HS-5 (cell line): ENCODE measurements at places on chromosomes 5 and 9.

GRCh38 chr5:104952876-104953275, 1390.3 kb upstream of the NUDT12 start:
- no peak for DNase-seq

DNA sequence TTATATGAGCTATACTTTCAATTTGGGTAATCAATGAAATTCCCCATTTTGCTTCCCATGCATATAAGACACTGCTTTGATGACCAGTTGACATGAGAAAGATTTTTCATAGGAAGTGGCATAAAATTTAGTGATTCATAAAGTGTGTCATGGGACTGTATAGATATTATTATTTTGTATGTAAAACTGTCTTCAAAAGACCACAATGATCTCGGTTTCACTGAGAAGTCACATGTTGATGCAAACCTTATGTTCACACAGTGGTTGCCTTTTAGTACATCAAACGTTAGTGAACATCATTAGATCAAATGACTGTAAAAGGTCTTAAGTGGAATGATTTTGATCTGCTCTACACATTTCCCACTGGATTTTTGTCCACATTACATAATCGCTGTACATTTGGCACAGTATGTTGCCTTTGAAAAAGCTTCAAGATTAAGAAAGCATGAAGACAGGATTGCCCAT, 349.2 kb upstream of the MEF2C start:
- no peak for DNase-seq

GRCh38 chr5:71658916-71659662, 60.0 kb upstream of the CARTPT start:
- DNase-seq, result no peak

GRCh38 chr5:138541511-138542179, 1.4 kb downstream of the ETF1 start:
- no peak for DNase-seq

DNA sequence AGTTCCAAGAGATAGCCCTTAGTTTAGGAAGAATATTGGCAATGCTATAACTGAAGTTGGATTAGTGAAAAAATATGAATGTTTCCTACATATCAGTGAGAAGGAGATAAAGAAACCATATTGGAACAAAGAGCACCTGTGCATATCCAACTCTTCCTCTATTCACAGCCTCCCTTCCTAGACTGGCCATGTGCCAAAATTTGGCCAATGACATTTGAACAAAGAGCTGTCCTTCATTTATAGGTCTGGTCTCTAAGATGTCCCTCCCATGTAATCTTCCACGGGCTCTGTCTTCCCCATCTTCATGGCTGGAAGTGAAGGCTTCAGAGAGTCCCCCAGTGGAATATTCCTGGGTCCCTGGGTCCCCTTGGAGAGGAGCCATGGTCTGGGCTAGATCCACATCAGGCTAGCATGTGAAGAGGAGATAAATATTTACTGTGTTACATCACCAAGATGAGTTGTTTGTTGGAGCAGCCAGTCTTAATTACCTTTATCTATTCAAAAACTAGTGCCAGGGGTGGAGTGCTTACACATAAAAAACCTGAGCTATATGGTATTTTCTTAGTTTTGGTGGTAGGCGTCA, 190.0 kb upstream of the S1PR3 start:
- DNase-seq, result no peak

DNA sequence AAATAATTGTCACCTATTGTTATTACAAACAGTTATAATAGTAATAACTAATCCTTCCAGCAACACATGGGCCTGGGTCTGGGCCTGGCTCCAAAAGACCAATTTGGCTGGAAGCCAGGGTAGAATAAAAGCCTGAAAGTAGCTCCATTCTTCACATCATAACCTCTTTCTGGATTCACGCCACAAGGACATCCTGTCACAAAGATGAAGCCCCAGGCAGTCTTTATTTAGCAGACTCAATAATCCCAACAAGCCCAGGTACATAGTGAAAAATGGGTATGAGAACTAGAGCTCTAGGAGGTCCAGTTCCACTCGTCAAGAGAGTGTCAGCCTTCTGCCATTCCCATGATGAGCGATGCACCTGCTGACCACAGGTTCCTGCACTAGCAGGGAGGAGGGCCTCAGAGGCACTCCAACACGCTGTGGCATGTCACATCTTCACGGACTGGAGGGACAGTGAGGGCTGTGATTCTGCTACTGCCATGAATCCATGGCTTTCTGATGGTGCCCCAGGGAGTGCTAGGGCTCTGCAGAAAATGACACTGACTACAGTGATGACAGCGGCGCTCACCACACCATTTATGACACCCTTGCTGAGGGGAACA, 124.9 kb downstream of the SPOCK1 start:
- DNase-seq, result no peak

DNA sequence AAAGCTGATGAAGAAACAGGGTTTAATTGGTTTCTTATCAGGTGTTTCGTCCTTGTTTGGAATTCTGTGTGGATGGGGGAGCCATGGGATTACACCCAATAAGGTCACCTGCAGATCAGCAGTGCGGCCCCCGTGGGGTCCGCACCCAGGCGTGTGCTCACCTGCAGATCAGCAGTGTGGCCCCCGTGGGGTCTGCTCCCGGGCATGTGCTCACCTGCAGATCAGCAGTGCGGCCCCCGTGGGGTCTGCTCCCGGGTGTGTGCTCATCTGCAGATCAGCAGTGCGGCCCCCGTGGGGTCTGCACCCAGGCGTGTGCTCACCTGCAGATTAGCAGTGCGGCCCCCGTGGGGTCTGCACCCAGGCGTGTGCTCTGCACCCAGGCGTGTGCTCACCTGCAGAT, 41.7 kb upstream of the CEP72 start:
- DNase-seq, result no peak

DNA sequence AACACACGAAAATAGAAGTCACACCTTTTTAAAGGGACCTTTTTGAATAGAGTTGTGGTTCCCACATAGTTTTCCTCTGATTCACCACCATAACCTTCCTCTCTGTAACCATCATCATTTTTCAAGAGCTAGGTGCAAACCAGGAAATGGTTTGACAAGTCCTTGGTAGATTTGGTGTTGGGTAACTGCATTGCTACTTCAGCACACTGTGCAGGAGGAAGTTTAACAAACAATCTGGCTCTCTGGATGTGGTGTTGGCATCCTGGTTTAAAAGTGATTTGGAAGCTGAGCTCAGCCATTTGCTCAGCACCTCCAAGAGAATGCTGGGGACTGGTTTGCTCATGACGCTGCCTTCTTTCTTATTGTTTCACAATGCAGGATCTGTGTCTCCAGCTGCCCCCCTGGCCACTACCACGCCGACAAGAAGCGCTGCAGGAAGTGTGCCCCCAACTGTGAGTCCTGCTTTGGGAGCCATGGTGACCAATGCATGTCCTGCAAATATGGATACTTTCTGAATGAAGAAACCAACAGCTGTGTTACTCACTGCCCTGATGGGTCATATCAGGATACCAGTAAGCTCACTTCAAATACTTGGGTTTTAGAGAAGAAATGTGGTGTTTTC, 213.1 kb downstream of the RFK start:
- DNase-seq, result peak; percentile 23

GRCh38 chr5:26003966-26004365, 1034.4 kb downstream of the CDH9 start:
- DNase-seq, result peak; percentile 58

DNA sequence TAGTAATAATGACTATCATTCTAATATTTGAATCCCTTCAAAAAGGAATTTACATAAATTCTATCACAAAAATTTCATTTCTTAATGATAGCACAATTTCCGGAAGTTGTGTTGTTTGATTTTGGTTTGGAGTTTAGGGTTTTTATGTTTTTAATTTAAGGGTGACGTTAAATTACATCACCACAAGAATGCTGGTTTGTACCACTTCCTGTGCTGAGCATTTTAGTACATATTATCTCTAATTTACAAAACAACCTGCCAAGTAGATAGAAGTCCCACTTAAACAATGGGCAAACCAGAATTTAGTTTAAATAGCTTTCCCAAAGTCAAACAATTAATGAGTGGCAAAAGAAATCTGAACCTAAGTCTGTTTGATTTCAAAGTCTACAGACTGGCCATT, 63.4 kb downstream of the DENND1A start:
- no peak for DNase-seq

GRCh38 chr5:102290004-102290403, 6.1 kb downstream of the SLCO4C1 start:
- no peak for DNase-seq

DNA sequence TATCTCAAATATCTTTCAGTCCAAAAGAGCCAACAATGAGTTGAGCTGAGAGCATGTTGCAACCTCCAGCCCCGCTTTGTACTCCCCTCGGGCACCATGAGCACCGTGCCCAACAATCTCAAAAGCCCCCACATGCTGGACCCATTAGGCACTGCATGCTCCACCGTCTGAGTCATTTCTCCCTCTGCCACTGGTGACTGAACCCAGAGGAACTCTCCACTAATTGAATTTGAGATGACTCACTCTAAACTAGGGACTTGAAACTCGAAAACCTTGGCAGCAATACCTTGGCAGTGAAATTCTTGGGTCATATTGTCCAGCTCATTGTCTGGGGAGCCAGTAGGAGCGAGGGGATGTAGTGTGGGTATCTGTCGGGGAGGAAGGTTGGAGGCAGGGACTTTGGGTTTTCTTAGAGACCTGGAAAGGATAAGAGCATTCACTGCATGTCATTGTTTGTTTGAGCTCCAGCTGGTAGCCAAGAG, 49.9 kb upstream of the SLIT3 start:
- DNase-seq, result peak; percentile 99

GRCh38 chr5:41524174-41524573, 13.8 kb upstream of the PLCXD3 start:
- DNase-seq, result no peak

- DNase-seq, result no peak
Observed at GRCh38 chr5:128466554-128466953, 71.5 kb downstream of the FBN2 start.

- no peak for DNase-seq
Observed at GRCh38 chr5:127243011-127243410, 47.6 kb upstream of the MEGF10 start.

- DNase-seq, result no peak
Observed at GRCh38 chr5:106959387-106959786, 711.4 kb downstream of the EFNA5 start.

- DNase-seq, result no peak
Observed at GRCh38 chr9:90903766-90904424, 102.3 kb downstream of the SYK start.

DNA sequence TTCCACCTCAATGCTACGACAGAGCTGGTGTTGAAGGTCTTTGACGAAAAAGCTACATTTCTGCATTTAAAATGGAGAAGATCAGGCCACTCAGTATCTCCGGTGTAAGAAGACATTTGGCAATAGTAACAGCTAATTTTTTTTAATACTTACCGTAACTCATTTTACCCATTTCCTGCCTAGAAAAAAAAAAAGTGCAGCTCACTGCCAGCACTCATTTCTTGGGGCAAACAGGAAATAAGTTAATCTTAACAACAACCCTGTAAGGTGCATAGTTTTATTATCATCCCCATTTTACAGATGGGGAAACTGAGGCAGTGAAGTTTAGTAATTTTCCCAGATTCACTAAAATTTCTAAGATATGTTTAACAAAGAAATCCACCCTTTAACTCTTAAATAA, 27.4 kb upstream of the KCNMB1 start:
- DNase-seq, result no peak

GRCh38 chr9:137688725-137689124, 69.9 kb downstream of the EHMT1 start:
- no peak for DNase-seq

DNA sequence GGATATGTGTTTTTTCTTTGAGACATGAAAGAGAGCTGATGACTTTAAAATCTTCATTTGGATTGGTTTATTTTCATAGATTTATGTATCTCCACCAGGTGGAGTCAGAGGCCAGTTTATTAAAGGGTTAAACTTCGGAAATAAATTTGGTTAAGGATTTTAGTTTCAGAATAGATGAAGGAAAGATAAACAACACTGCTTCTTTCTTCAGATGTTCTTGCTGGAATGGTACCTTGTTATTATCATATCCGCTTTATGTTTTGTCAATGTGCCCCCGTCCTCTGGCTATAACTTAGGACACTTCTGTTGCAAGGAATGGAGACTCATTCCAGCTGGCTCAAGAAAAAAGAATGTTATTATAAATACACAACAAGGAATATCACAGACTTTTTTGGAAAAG, 81.2 kb downstream of the ALDH1A1 start:
- peak; percentile 26 for DNase-seq

- no peak for DNase-seq
Observed at GRCh38 chr5:181043285-181044092, 3.4 kb downstream of the BTNL9 start.

GRCh38 chr9:23309800-23310199, 516.2 kb downstream of the ELAVL2 start:
- DNase-seq, result no peak

- no peak for DNase-seq
Observed at GRCh38 chr9:92010705-92011536, 60.9 kb upstream of the ROR2 start.

DNA sequence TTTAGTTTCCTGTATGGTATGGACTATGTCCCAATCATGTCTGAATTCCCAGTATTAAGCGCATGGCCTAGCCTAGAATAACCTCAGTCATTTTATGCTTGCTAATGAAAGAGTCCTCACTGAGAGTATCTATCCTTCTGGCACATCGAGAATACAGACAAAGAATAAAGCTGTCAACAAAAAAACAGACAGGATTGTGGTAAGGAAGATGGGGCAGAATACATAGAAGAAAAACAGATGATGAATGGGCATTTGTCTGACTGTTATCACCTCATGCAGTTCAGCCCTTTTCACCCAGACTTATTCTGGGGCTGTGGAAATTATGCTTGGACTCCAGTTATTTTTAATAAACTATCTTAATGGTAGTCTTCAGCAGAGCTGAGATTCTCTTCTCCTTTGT, 363.8 kb upstream of the TNC start:
- no peak for DNase-seq

DNA sequence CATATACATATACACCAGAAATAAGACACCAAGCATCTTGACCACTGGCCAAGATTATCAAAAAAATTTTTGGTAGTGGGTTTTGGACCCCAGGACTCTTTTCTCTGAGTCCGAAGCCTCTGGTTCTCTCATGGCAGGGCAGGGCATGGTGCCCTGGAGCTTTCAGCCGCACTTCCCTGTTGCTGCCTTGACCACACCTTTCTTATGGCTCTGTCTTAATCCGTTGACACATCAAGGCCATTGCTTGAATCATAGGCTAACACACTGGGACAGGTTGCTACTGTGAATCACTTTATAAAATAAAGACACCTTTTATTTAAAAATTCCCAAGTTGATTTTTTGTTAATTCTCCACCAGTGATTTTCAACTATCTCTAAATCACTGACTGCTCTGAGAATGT, 45.4 kb upstream of the CAST start:
- DNase-seq, result no peak

- DNase-seq, result no peak
Observed at GRCh38 chr9:120920806-120921178, 5.8 kb downstream of the TRAF1 start.

GRCh38 chr5:109826-110225, 17.9 kb downstream of the PLEKHG4B start:
- DNase-seq, result no peak
